ENCODE measurements at places on chromosomes 3 and 15.

GRCh38 chr15:45573961-45574629 lies 13.1 kb upstream of the BLOC1S6 start:
- DNase-seq: peak; percentile 64

DNA sequence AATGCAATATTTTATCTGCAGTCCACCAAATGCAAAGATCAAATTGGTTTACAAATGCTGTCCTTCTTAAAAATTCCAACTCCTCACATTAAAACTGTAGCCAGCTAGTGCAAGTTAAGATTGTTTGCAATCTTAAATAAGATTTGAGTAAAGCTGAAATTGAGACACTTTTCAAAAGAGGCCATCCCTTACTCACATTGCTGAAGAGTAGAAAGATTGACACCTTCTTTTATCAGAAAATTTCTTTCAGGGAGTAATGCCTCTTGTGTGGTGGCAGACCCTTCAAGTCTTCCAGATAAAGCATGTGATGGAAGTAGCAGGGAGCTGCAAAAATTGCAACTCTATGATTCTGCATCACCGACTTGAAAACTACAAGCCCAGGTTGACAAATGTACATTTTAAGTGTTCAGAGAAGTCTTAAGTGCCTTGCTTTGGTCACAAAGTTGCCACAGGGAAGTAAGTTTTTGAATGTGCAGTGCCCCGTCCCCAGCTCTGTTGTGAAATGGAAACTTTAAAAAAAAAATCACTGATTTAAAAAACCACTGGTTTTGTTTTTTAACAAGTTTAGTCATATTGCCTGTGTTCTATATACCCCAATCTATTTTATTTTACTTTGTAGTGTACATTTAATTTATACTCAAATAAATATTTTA lies 12.6 kb downstream of the CD86 start:
- no peak for DNase-seq

GRCh38 chr3:104909198-104909597 lies 457.5 kb upstream of the ALCAM start:
- no peak for DNase-seq

DNA sequence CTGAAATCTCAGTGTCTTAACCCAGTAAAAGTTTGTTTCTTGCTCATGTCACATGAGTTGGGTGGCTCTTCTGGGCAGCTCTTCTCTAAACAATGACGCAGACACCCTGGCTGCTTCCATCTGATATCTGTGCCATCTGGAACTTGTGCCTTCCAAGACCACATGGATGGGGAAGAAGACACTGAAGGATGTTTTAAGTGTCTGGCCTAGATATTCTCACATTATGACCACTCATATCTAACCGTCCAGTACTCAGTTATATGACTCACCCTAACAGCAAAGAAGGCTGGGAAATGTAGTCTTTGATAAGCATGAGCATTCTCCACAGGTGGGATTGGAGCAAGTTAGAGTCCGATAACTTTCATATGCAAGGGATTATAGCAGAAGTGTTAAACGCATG lies 66.4 kb downstream of the RYR3 start:
- DNase-seq: no peak

DNA sequence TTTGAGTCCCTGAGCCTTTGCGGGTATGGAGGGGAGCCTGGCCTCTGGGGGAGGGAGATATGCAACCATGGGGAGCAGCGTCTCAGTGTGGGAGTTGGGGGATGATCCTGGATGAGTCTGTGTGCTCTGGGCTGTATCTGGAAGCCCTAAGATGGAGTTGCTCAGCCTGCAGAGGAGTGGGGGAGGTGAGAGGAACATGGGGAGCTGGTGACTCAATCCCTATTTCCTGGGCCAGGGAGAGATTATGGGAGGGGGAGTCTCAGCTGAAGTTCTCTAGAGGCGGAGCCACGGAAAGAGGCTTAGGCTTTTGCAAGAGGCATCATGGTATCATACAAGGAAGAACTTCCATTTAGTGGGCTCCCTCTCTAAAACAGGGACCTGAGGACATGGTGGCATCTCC lies 59.5 kb upstream of the TMEM115 start:
- DNase-seq: peak; percentile 44

GRCh38 chr3:46892285-46893145 lies 15.0 kb downstream of the PTH1R start:
- DNase-seq: peak; percentile 96

DNA sequence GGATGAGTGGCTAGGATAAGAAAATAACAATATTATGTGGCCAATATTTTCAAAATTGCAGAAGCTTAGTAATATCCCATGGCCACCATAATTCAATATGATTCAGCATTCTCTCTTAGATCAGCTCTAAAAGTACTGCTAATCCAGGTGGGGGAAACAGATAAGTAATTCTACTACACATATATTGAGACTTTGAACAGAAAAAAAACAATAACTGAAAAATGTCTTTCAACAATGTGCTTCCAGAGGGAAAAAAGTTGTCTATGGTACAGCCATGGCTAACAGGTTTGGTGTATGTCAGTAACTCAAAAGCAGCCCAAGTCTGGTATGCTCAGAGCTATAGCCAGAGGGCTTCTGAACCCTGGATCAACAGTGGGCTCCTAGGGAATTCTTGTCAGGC lies 42.4 kb upstream of the PPIB start:
- DNase-seq: no peak

- peak; percentile 56 for DNase-seq
These were observed 10.4 kb downstream of the NR2F2 start for GRCh38 chr15:96340598-96341512.

GRCh38 chr3:47098910-47099309 lies 65.0 kb downstream of the SETD2 start:
- DNase-seq: no peak

DNA sequence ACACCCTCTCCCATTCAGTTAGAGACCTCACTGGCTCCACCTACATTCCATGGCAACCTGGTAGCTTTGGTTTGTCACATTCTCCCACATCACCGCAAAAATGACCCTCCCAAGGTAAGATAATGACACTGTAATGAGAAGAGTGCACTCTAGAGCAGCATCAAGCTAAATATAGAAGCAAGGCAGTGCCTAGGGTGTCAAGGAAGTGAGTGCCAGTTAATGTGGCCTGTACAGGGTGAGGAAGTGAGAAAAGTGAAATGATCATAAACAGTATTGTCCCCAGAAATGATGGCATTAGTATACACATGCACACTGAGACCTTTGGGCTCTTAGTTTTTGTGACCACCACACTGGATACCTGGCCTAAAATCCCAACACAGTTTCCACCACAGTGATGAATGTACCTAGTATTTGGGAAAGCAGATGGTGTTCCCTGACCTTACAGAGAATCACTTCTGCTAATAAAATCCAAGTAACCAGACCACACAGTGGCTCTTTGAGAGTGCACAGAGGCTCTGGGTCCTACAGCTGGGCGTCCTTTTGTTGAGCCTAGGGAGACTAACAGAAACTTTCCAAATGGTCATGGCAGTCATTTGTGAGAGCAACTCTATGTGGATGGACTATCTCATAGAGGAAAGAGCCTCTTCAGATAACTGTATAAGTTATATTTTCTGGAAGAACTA lies 106.6 kb downstream of the ARPP21 start:
- DNase-seq: no peak

DNA sequence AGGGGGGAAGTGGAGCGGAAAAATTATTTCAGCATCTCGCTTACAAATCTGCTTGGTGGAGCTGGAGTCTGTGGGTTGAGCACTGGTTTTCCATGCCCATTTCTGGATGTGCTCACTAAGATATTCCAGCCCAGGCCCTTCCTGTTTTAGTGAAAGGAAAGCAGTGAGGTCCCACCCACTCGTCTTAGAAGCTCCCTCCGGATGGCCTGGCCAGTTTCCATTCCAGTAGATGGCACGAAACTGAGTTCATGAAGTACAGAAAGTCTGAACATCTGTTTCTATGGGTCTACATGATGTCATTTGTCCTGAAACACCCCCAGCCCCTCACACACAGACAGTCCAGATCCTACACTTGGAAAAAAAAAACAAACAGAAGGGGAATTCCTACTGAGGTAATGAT lies 31.9 kb upstream of the THSD4 start:
- DNase-seq: no peak

- DNase-seq: no peak
These were observed 42.9 kb downstream of the MYO1E start for GRCh38 chr15:59329570-59330350.

- no peak for DNase-seq
These were observed 658 bp downstream of the EOGT start for GRCh38 chr3:69012800-69013252.

DNA sequence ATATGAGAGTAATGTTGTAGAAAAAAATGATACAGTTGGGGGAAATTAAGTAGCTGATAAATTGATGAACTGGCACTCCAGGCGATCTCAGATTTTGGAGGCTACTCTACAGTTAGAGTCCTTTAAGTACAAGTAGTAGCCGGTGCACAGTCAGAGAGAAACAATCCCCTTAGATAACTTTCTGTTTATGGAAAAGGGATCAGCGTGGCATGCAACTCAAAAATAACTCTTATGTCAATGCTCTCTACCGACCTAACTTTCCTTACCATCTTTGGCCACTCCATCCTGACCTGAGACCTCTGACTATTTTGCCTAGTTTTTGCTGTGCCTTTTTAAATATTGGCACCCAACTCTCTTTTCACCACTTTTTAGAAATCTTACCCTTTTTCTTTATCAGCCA lies 299.6 kb downstream of the UNC13C start:
- DNase-seq: no peak

DNA sequence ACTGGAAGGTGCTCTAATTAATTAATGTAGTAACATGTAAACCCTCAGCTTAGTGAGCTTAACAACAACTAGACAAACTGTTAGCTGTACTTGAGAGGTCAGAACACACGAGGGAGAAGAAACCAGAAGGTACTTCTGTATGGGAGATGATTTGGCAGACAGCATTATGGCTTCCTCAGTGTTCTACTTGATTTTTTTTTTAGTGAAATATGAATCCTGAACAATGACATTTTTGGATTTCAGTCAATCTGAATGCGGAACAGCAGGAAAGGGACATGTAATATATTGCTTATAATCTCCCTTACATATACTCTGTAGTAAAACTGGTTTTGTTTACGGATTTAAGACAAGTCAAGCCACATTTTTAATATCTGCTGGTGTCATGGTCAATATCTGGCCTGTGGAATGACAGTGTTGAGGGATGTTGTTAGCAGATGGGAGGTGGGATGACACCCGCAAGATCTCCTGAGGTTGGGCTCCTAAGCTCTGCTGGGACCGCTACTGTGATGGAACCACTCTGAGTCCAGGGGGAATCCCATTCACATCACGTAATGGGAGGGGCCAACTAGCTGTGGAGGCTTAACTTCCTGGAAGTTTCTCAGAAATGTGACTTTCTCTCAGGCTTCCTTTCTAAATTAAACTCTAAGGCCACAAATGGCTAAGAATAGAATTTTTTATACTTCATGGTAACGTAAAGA lies 18.7 kb downstream of the TNFAIP8L3 start:
- DNase-seq: no peak

DNA sequence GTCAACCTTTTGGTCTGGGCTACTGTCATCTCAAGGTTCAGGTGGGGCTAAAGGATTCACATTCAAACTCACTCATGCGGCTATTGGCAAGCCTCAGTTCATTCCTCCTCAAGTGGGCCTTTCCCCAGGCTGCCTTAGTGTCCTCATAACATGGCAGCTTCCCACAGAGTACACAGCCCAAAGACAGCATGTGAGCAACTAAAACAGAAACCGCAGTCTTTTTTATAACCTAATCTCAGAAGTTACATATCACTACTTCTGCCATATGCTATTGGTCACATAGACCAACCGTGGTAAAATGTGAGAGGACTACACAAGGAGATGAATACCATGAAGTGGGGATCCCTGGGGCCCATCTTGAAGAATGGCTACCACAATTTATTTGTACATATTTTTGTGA lies 4.5 kb upstream of the CEP70 start:
- no peak for DNase-seq

- DNase-seq: no peak
These were observed 141.1 kb upstream of the PTPRG start for GRCh38 chr3:61420136-61420759.

DNA sequence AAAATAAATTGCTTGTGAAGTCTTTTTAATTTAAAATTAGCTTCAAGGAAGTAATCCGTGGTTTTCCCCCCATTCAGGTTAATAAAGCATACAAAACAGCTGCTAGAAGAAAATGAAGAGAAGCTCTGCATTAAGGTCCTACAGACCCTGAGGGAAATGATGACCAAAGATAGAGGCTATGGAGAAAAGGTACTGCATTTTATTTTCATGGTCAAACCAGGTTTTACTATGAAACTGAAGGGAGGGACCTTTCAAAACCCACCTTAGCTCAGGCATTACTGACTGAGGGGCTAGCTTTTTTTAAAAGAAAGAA lies 218.5 kb downstream of the ITPR1 start:
- no peak for DNase-seq

DNA sequence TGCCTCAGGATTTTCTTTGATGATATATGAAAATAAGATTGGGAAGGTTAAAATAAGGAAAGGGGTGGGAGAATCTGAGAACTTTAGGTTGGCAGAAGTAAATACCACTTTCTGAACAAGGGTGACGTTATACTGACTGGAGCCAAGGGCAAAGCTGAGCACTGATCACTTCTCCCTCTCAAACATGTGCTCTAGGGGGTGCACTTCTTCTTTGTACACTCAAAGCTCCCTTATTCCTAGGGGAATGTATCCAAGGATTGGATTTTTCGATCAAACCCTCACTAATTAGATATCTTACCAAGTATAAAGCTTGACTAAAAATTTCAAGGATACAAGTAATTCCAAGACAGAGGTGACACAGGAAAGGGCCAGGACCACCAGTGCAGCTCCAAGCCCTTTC lies 243.9 kb upstream of the UMPS start:
- DNase-seq: peak; percentile 35

GRCh38 chr3:99656624-99657023 lies 18.2 kb downstream of the COL8A1 start:
- no peak for DNase-seq

GRCh38 chr3:118380576-118380975 lies 654.1 kb downstream of the IGSF11 start:
- DNase-seq: no peak

DNA sequence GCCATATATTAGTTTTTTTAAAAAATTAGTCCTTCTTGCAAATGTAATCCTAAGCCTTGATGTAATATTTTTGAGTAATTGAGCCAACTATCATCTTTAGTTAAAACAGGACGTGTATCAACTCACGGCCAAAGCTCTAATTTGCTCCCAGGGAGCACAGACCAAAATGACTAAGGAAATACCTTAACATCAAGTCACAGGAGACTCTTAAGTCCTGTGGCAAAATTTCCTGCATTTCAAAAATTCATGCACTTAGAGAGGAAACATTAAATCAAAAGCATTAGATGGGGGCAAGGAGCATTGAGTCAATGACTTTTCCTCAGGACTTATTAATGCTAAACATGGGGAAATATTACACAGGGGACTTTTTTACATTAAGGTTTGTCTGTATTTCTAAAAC lies 276.0 kb downstream of the MFSD1 start:
- DNase-seq: no peak

GRCh38 chr3:163368168-163368567 lies 1710.1 kb downstream of the SI start:
- DNase-seq: no peak

DNA sequence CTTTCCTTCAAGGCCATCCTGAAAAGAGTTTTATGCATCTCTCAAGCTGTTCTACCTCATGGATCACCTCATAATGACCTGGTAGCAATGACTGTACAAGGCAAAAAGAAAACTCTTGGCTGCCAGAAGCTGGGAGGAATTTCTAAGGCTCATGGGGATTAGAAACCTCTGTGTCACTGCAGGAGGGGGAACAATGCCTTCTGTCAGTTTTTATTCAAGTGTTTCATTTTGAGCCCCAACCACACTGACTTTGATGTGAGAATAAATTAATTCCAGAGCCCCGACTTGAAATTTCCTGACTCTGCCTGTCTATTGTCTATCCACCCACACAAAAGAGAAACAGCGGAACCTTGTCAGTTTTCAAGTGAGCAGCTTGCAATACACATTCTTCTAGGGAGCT lies 58.7 kb upstream of the MRPL3 start:
- no peak for DNase-seq
